Left lung (tissue), 14 donors: ENCODE measurements at places on chromosomes 4 and X. TPM values are rescaled to one million over a fixed set of nuclear protein-coding genes. Genes with fewer than 3 reads are reported as not detected.

- H3K27ac ChIP-seq = no peak overlapping the region
- H3K27me3 ChIP-seq = no peaks in the 10 kb centered on the region
- H3K4me3 ChIP-seq = no peak overlapping the region
- no peaks in the 10 kb centered on the region for H3K36me3 ChIP-seq
- H3K4me1 ChIP-seq = no peaks in the 10 kb centered on the region
- no peak for DNase-seq
These were observed 230.8 kb downstream of the TMEM47 start for GRCh38 chrX:34426334-34426733.

Gene AVPR2
- polyA plus RNA-seq = 0.86 TPM

Gene PLAC8
- 4.2 TPM for polyA plus RNA-seq

DNA sequence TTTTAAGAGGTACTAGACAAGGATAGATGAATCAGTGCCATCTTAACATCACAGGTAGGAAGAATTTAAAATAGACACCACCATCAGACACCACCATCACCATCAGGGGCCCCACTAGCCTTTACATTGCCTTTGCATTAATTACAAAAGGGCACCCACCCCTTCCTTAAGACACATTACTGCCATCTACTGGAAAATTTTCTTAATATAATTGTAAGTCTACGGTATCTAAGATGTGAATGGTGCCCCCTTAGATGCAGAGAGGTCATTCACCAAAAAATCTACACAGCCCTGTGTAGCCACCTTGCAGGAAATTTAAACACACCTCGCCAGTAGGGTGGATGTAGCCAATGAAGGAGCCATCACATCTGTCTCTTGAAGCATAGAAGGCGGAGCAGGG lies 184.1 kb downstream of the MID1IP1 start:
- H3K4me3 ChIP-seq = no peak overlapping the region
- H3K27ac ChIP-seq = no peak overlapping the region
- no peaks in the 10 kb centered on the region for H3K4me1 ChIP-seq
- DNase-seq = no peak
- H3K27me3 ChIP-seq = no peaks in the 10 kb centered on the region
- H3K36me3 ChIP-seq = no peaks in the 10 kb centered on the region

- H3K4me1 ChIP-seq = no peaks in the 10 kb centered on the region
- H3K36me3 ChIP-seq = no peaks in the 10 kb centered on the region
- no peaks in the 10 kb centered on the region for H3K27me3 ChIP-seq
- no peak overlapping the region for H3K4me3 ChIP-seq
These were observed 445.7 kb downstream of the GASK1B start for GRCh38 chr4:157727163-157727562.

DNA sequence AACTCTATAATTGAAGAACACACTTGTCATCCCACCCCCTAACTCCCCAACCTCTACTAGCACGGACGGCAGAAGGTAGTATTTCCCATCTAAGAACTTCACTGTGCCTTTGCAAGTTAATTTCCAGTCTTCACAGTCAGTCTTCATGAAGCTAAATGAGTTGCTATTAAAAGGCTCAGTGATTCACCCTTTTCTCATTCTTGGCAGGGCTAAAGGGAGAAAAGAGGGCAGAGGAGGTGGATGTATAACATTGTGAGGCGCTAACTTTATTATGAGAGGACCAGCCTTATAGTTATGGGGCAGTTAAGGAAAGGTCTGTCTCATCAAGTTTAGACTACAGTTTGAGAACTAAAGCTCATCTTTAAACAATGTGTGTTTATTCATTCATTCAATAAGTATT lies 161.0 kb upstream of the S100G start:
- DNase-seq = no peak
- no peak overlapping the region for H3K27ac ChIP-seq
- H3K27me3 ChIP-seq = no peaks in the 10 kb centered on the region
- H3K4me3 ChIP-seq = no peak overlapping the region
- no peaks in the 10 kb centered on the region for H3K4me1 ChIP-seq
- no peaks in the 10 kb centered on the region for H3K36me3 ChIP-seq

DNA sequence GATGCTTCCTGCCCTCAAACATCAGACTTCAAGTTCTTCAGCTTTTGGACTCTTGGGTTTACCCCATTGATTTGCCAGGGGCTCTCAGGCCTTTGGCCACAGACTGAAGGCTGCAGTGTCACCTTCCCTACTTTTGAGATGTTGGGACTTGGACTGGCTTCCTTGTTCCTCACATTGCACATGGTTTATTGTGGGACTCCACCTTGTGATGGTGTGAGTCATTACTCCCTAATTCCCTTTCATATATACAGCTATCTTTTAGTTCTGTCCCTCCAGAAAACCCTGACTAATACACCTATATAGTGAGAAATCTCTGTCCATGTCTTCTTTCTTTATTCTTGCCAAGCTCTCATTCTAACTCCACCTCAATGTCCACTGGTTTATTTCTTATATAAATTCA lies 736.9 kb upstream of the HS3ST1 start:
- H3K27ac ChIP-seq = no peak overlapping the region
- H3K4me3 ChIP-seq = no peak overlapping the region
- no peak for DNase-seq
- H3K4me1 ChIP-seq = no peaks in the 10 kb centered on the region

Gene PRPS2
- polyA plus RNA-seq = 34.9 TPM

DNA sequence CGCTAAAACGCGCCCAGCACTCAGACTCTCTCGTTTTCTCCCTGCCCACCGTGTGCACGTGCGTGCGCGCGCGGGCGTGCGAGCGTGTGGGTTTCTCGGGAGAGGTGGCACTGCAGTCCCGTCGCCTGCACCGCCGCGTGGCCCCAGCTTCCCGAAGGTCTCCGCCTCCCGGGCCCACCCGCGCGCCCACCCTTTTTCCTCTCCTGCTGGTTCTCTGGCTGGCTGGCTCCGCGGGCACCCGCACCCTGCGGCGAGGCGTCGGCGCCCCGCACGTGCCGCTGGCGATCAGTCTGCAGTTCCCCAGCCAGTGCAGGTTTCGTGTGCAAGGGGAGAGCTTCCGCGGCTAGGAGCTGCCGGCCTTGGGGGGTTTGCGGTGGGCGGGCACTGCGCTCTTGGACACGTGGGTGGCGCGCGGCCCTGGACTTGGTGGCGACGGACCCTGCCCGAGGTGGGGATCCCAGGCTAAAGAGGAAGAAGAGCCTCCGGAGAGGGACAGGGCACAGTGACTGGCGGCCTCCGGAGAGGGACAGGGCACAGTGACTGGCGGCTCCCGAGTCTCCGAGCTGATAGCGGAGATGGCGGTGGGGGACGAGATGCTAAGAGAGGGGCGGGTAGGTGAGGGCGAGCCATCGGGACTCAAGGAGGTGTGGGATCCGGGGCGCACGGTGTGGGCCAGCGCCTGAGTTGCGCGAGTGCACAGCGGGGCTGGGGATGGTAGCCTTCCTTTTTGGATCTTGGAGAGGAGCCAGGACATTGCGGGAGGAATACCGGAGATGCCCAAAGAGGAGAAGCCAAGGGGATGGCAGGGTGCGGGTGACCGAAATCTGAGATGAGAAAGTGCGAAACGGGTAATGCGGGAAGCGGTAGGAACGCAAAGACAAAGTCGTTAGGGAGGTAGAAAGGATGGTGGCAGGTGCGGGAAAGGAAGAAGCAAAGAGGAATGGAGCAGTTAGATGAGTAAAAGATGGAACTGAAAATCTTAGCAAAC lies at the start of gene FAM184B:
TSS of gene FAM184B (minus strand) at position 322 of the 988 bp plus-strand sequence. CDS start 322 bp downstream, outside the sequence.
- peak within 1 kb of the TSS; percentile 27 for H3K4me3 ChIP-seq
- no peak within 1 kb of the TSS for H3K27ac ChIP-seq
- H3K4me1 ChIP-seq = peaks cover 6% of the 10 kb centered on the region
- H3K36me3 ChIP-seq = no peaks in the 10 kb centered on the region

DNA sequence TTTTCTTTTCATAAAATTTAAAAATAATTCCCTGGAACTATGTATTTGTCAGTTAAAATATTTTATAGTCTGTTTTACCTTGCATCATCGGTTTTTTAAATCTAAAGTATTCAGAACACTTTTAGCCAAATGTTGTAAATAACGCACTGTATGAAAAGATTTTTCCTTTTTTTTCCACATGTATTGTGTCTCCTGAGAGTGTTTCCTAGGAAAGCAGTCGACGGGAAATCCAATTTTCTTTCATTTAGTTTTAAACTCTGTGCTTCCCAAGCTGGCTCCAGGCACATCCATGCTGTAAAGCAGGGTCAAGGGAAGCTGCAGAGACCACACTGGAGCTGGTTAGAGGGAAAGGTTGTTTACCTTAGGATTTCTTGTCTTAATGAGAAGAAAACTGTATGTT lies 1724.3 kb upstream of the TENM3 start:
- no peak overlapping the region for H3K4me3 ChIP-seq
- no peaks in the 10 kb centered on the region for H3K36me3 ChIP-seq
- DNase-seq = no peak
- H3K27me3 ChIP-seq = no peaks in the 10 kb centered on the region

Gene CASP6
- 51.6 TPM for polyA plus RNA-seq

Gene SATL1
- polyA plus RNA-seq = 0.66 TPM

Gene WWC2
- 68.1 TPM for polyA plus RNA-seq

DNA sequence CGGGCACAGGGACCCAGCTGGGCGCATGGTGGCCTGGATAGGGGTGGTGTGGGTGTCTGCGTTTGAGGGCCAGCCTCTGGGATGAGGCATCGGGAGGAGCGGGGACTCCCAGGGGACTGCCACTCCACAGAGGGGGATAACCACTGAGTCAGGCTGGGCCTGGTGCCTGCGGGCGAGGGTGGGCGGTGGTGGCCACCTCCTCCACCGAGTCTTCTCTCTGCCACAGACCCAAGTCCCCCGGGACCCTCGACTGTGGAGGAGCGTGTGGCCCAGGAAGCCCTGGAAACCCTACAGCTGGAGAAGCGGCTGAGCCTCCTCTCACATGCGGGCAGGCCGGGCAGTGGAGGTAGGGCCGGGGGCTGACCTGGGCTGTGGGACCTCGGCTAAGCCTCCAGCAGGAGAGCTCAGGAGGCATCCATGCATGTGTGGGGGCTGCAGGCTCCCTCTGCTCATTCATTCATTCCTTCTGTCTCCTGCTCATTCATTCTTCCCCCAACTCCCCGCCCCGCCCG lies 26.4 kb downstream of the DOK7 start:
- DNase-seq = no peak
- peaks cover 91% of the 10 kb centered on the region for H3K27me3 ChIP-seq
- H3K4me3 ChIP-seq = no peak overlapping the region
- no peaks in the 10 kb centered on the region for H3K36me3 ChIP-seq
- H3K27ac ChIP-seq = no peak overlapping the region

Gene SRPK3
- polyA plus RNA-seq = 1.0 TPM

Gene STATH
- polyA plus RNA-seq = not detected

GRCh38 chr4:6658597-6659075 lies 18.2 kb downstream of the MRFAP1 start:
- peak overlapping the region; percentile 34 for H3K27ac ChIP-seq
- peaks cover 10% of the 10 kb centered on the region for H3K27me3 ChIP-seq
- no peaks in the 10 kb centered on the region for H3K4me1 ChIP-seq
- H3K4me3 ChIP-seq = peak overlapping the region; percentile 10
- DNase-seq = no peak

Gene SLC6A14
- 0.14 TPM for polyA plus RNA-seq

GRCh38 chr4:52983563-52984303 lies 121.6 kb downstream of the RASL11B start:
- no peak overlapping the region for H3K27ac ChIP-seq
- no peaks in the 10 kb centered on the region for H3K36me3 ChIP-seq
- no peaks in the 10 kb centered on the region for H3K27me3 ChIP-seq

- no peak overlapping the region for H3K4me3 ChIP-seq
- no peaks in the 10 kb centered on the region for H3K27me3 ChIP-seq
- H3K27ac ChIP-seq = no peak overlapping the region
These were observed 57.8 kb upstream of the XAGE1B start for GRCh38 chrX:52574416-52575275.

- H3K4me1 ChIP-seq = peaks cover 24% of the 10 kb centered on the region
- H3K36me3 ChIP-seq = no peaks in the 10 kb centered on the region
- H3K27ac ChIP-seq = peak within 1 kb of the TSS; percentile 7
- H3K27me3 ChIP-seq = no peaks in the 10 kb centered on the region
- H3K4me3 ChIP-seq = peak within 1 kb of the TSS; percentile 56
- peak; percentile 9 for DNase-seq
These were observed at the start of gene CCNQ for GRCh38 chrX:153598541-153599191. Gene CCNQ (minus strand): TSS chrX:153599139. CDS start chrX:153599073, 66 bp downstream.

DNA sequence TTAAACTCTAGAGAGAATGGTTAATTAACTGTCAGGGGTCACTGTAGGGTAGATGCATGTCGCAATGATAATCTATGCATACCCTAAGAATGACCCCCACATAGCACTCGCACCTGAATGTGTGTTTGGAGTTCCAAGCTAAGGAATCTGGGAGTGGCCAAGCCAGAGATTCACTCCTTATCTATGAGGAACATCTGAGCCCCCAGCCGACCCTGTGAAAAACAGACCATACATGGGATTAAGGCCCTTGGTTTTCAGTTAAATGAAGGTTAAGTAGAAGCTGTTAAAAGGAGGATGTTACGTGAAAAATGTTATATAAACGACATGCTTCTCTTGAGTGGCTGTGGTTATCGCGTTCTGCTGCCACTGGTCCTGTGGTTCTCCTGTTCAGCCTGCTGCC lies 147.2 kb downstream of the RELL1 start:
- H3K27me3 ChIP-seq = no peaks in the 10 kb centered on the region
- no peak for DNase-seq
- H3K36me3 ChIP-seq = no peaks in the 10 kb centered on the region
- no peak overlapping the region for H3K4me3 ChIP-seq
- H3K4me1 ChIP-seq = no peaks in the 10 kb centered on the region
- H3K27ac ChIP-seq = no peak overlapping the region

Gene HTR2C
- polyA plus RNA-seq = 0.32 TPM

- DNase-seq = no peak
- peak within 1 kb of the TSS; percentile 65 for H3K4me3 ChIP-seq
These were observed at the start of gene FHDC1 for GRCh38 chr4:152935631-152936445. Gene FHDC1 (plus strand): TSS chr4:152936323. CDS start chr4:152943058, 6,735 bp downstream.
